ENCODE measurements at places on chromosomes 6 and 20. TPM values are rescaled to one million over a fixed set of nuclear protein-coding genes. Genes with fewer than 3 reads are reported as not detected.

Gene PNPLA1
- polyA plus RNA-seq = not detected

Gene OR5V1
- not detected for polyA plus RNA-seq

- H3K4me1 ChIP-seq = peaks cover 58% of the 10 kb centered on the region
- H3K36me3 ChIP-seq = no peaks in the 10 kb centered on the region
- peak; percentile 55 for DNase-seq
- no peak overlapping the region for H3K4me3 ChIP-seq
- no peaks in the 10 kb centered on the region for H3K27me3 ChIP-seq
These were observed 21.2 kb upstream of the BTN1A1 start for GRCh38 chr6:26478985-26479278.

DNA sequence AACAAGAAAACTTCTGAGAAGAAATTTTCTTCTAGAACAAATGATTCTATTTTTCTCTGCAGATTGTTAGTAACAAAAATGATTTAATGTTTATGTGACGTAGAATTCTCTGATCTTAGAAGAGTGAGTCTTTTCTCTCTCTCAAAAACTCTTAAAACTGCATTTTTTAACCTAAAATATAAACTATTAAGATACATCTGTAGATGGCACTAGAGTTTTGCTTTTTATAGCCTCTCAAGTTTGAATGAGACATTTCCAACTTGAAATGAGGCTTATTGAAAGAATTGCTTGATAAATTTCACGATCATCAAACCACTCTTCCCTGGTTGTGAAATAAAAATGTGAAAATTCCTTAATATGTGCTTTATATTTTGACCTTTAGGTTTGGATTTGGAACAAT lies 53.8 kb downstream of the PHF3 start:
- H3K4me1 ChIP-seq = peaks cover 9% of the 10 kb centered on the region
- H3K27ac ChIP-seq = no peak overlapping the region
- no peak for DNase-seq
- no peak overlapping the region for H3K4me3 ChIP-seq

- DNase-seq = no peak
- H3K4me1 ChIP-seq = no peaks in the 10 kb centered on the region
- no peak overlapping the region for H3K4me3 ChIP-seq
- no peak overlapping the region for H3K27ac ChIP-seq
These were observed 182.7 kb upstream of the SALL4 start for GRCh38 chr20:51985013-51985415.

GRCh38 chr6:50836231-50836630 lies 17.6 kb downstream of the TFAP2B start:
- H3K36me3 ChIP-seq = no peaks in the 10 kb centered on the region
- no peak overlapping the region for H3K27ac ChIP-seq
- H3K4me1 ChIP-seq = no peaks in the 10 kb centered on the region
- no peak for DNase-seq

DNA sequence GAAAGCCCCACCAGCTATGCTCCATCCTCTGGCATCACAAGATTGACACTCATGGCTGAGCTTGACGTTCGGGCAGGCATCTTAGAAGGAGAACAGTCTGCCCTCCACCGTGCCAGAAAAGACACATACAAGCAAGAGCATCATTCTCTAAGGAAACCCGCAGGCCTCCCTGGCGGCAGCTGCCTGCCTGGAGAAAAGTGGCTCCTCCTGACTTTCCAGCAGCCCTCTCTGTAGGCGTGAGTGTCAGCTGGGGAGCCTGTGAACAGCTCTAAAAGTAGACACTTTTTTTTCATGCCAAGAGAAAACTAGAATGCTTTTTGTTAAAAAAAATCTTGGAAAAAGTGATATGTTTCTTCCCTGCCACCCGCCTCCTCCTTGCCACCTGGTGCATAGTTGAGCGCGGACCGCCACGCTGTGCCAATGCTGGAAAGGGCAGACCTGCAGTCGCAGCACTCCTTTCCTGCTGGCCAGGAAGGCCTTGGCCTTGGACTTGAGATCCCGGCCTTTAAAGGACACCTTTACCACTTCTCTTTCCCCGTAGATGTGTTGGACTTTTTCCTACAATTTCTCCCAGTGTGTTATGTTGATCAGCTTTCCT lies 29.7 kb upstream of the INSM1 start:
- H3K36me3 ChIP-seq = no peaks in the 10 kb centered on the region
- no peak overlapping the region for H3K27ac ChIP-seq
- no peak overlapping the region for H3K4me3 ChIP-seq
- peaks cover 12% of the 10 kb centered on the region for H3K4me1 ChIP-seq
- no peak for DNase-seq

DNA sequence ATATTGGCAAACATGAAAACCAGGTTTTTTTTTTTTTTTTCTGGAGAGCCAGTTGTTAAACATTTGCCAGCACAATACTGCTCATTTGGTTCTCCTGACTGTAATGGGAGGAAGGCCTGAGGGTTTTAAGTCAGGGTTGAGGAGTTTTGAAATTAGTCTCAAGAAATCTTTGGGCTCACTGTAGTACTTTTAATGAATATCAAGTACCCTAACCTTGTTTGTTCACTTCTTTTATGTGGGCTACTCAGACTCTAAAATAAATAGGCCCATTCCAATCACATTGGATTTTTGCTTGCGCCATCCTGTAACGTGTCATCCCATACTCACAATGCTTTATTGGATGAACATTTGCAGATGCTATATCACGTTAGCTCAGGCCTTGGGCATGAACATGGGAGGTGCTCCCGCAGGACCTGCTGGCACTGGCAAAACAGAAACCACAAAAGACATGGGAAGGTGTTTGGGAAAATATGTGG lies 146.9 kb downstream of the DNAH8 start:
- H3K4me1 ChIP-seq = no peaks in the 10 kb centered on the region
- H3K4me3 ChIP-seq = no peak overlapping the region

- no peak for DNase-seq
- H3K27me3 ChIP-seq = no peaks in the 10 kb centered on the region
- H3K36me3 ChIP-seq = no peaks in the 10 kb centered on the region
These were observed 109.3 kb downstream of the IPCEF1 start for GRCh38 chr6:154247119-154247861.

Gene BMP5
- not detected for polyA plus RNA-seq

DNA sequence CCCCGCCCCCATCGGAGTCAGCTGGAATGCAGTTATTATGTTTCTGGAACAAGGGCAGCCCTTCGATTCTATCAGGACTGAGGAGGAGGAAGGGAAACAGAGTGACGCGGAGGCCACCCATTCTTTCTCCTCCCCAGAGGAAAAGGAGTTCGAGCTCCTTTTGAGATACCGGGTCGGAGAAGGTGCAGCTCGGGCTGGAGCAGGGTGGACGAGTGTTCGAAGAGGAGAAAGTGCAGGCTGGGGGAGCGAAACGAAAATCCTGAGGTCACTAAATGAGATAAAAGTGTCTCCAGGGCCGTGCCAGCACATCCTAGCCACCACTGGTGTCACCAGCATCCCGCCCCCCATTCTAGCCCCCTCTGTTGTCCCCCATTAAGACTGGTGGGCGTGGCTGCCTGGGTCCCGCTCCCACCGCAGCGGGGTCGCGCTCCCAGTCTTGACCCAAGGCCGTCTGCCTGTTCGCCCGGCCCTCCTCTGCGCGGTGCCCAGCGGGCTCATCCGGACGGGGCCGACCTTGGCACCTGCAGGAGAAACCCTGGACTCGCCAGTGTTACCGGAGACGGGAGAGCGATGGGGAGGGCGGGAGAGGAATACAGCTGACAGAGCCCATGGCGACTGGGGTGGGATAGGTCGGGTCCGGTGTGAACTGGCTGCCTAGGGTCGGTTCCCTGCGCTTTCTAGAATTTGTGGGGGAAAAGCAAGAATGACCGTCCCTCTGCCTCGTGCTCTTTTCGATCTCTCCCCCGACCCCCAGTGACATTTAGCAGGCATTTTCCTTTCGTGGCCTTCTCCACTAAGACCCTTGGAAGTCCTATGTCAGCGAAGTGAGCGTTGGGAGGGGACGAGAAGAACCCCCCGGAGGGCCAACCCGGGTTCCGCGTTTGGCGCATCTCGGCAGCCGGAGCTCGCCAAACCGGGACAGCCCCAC lies 16.2 kb downstream of the FOXA2 start:
- no peak overlapping the region for H3K4me3 ChIP-seq
- no peak for DNase-seq
- H3K27me3 ChIP-seq = no peaks in the 10 kb centered on the region
- H3K4me1 ChIP-seq = peaks cover 2% of the 10 kb centered on the region
- no peaks in the 10 kb centered on the region for H3K36me3 ChIP-seq

GRCh38 chr6:6716998-6717763 lies 128.7 kb downstream of the LY86 start:
- no peak overlapping the region for H3K4me3 ChIP-seq
- H3K27ac ChIP-seq = no peak overlapping the region
- H3K27me3 ChIP-seq = peaks cover 10% of the 10 kb centered on the region
- no peak for DNase-seq
- H3K36me3 ChIP-seq = no peaks in the 10 kb centered on the region
- peaks cover 15% of the 10 kb centered on the region for H3K4me1 ChIP-seq
